Stimulated activated CD4-positive, alpha-beta T cell treated with anti-CD3 and anti-CD28 coated beads, Interleukin-12 subunit alpha, Interleukin-12 subunit beta, amount 100 ng/mL, for 48 hours (primary cell): ENCODE measurements at places on chromosomes 5 and 9.
A peak's percentile ranks its signal among the peaks of the same experiment; 100 is the strongest.

- DNase-seq: no peak
Measured at GRCh38 chr9:8085986-8086385, 286.4 kb upstream of the DMAC1 start.

- no peak for DNase-seq
Measured at GRCh38 chr5:66966439-66966838, 230.2 kb downstream of the CD180 start.

DNA sequence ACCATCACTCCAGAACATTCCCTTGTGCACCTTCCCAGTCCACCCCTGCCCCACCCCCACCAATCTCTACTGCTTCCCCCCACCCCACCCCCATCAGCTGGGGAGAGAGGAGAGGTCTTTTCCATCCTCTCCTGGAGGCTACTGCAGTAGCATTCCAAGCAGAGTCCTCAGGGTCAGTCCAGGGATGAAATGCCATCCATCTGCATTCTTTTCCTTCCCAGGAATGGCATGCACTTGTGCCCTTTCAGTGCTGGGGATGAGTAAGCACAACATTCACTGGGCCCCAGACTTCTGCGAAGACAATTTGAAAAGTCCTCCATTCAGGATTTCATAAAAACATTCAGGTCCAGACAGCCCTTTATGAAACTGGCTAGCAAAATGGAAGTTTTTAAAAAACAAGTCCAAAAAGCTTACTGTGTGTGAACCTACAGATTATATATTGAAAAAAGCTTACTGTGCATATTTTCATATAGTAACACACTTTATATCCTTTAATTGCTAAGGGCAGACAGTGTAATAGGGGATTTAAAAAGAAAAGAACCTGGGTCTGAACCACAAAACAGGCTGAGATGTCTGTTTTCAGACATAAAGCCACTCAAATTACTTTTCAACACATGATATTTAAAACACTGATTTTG, 50.0 kb upstream of the GOLPH3 start:
- DNase-seq: no peak

GRCh38 chr5:114649878-114650277, 288.0 kb downstream of the KCNN2 start:
- no peak for DNase-seq

GRCh38 chr9:136342181-136343120, 15.1 kb downstream of the GPSM1 start:
- DNase-seq: peak; percentile 57

DNA sequence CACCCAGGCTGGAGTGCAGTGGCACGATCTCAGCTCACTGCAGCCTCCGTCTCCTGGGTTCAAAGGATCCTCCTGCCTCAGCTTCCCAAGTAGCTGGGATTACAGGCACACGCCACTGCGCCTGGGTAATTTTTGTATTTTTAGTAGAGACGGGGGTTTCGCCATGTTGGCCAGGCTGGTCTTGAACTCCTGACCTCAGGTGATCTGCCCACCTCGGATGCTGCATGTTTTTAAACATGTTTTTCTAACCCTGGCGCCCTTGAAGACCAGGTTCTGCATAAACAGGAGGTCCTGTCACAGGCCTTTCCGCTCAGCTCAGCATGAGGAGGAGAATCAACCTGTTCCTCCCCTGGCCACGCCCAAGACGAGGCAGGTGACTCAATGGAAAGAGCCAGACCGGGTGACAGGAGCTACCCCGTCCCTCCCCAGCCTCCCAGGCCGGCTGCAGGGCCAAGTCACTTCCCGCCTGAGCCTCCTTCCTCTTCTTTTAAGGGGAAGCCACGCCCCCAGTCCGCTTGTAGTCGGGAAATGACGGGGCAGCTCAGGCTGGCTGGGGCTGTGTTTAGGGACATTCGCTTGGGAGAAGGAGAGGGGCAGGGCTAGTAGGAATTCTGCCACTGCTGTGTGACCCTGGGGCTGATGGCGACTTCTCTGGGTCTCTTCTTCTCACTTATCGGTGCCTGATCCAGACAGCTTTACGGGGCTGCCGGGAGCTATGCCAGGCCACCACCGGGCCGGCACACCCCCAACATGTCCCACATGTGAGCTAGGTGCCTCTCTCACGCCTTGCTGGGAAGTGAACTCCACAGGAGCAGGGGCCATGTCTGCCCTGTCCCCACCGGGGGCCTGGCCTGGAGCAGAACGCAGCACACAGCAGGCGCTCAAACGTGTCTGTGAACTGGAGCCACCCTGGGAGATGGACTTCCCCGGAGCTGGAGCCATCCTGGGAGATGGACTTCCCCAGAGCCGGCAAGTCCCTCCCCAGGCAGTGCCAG, 6.1 kb downstream of the NOTCH1 start:
- DNase-seq: peak; percentile 96

- DNase-seq: no peak
Measured at GRCh38 chr9:20988061-20988460, 43.4 kb downstream of the HACD4 start.

- no peak for DNase-seq
Measured at GRCh38 chr9:109576762-109577161, 78.7 kb upstream of the PTPN3 start.

DNA sequence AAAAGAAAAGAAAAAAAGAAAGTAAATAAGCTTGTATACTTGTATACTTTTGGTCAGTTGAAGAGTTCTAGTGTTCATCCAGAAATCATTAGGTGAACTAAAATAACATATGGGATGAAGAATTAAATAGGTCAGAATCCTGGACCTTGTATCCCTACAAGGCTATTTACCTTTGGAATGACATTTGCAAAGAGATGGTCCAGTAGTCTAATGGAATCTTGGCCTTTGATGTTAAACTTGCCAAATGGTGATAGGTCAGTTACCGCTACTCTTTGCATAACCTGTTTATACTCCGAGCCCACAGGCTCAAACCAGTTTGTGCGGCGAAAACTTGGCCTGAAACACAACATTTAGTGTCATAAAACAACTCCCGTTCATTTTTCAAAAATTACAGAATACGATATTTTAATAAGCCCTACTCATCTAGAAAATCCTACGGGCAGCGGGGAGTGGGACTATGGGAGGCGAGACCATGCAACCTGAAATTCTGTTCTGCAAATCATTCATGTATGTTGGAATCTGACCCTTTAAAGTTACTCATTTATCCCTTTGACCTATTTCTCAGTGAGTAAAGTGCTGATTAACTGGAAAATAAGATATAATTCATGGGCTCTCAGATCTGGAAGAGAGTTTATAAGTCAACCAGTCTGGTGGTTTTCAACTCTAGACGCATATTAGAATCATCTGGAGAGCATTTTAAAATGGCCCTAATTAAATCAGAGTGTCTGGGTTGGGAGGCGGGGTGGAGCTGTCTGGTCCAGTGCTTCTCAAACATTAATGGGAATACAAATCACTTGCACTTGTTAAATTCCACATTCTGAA, 38.6 kb downstream of the DMGDH start:
- no peak for DNase-seq

DNA sequence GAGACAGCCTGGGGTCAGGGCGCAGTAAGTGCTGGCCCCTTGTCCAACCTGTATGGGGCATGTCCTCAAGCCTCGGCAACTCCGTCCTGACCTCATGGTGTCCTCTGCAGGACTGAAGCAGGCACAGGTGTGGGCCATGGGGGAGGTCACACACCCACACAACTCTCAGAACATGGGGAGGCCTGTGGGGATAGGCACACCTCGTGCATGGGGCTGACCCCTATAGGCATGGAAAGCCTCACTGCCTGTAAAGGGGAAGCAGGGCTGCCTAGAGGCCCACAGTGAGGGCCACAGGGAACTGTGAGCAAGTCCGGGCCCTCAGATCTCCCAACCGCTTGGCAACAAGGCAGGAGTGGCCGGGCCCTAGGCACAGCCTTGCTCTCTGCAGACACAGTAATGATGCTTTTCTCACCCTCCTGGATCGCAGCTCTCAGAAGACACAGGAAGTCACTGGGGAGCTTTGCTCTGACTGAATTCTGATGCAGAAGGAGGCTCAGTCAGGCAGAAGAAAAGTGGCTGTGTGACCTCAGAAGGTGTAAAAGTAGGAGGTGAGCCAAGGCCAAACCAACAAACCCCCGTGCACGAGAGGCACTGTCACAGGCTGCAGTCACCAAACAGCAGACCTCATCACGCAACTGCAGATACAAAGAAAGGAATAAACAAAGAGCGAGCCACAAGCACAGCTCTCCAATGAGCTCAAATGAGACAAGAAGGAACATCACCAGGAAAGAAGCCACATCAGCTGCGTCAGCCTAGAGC, 5.4 kb downstream of the IPPK start:
- no peak for DNase-seq

DNA sequence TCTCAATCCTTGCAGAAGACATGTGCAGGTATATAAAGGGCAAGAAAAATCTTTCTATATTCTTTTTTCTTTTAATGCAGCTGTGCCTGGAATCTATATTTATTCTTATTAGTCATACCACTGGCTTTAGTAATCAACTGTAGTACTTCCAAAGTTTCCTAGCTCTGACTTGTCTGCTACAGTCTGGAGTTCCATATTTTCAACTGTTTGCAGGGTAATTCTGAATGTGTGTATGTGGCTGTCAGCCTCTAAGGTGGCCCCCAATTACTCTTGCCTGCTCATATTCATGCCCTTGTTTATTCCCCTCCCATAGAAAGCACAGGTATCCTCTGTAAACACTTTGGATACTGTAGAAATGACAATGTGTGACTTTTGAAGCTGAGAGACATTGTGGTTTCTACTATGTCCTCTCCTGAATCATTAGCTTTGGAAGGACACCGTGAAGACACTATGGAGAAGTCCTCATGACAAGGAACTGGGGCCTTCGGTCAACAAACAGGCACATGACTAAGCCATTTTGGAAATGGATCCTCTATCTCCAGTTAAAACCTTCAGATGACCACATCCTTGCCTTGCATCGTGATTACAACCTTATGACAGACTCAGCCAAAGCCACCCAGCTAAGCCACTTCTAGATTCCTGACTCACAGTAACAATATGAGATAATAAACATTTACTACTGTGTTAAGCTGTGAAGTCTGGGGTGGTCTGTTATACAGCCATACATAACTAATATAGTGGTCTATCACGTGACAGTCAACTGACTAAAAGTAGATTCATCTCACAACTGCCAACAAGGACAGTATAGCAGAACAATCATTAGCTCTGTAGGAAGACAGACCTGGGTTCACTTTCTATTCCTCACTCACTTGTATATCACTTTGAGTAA, 49.5 kb upstream of the SUSD1 start:
- DNase-seq: no peak

DNA sequence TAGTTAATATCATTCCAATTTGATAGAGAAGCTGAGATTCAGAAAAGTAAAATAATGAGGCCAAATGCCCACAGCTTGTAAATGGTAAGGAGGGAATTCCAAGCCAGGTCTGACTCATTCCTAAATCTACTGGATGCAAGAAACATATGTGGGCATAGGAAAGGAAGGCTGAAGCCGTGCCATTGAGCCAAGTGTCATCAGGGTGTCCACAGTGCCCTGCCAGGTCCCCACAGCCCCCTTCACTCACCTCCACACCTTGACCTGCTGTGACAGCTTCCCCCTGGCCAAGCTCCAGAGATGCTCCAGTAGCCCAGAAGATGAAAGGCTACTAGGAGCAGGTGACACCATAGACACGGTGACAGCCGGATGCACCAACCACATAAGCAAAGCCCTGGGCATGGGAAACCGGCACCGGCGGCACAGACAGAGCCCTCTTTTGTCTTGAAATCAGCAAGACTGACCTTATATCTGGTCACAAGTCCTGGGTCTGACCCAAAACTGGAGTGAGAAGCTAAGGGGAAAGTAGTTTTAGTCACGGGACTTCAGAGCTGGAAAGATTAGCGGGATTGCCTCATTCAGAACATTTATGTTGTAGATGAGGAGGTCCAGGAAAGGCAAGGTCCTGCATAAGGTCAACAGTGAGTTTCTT, 20.1 kb upstream of the FAT2 start:
- no peak for DNase-seq

DNA sequence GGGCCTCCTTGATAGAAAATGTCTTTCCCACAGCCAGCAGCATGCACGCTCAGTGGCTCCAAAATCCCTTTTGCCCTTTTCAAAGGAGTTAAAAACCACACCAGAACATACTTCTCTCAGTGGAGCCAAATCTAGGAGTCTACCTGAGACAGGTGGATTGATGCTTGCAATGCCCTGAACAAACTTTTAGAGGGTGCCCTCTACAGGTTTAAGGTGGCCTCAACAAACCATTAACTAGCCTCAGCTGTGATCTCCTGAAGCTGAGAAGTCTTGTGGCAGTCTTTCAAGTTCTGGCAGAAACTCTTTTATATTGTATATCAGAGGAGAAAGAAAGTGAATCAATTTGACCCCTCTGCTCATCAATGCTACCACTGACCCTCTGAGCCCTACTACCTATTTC, 125.4 kb downstream of the MED27 start:
- no peak for DNase-seq

DNA sequence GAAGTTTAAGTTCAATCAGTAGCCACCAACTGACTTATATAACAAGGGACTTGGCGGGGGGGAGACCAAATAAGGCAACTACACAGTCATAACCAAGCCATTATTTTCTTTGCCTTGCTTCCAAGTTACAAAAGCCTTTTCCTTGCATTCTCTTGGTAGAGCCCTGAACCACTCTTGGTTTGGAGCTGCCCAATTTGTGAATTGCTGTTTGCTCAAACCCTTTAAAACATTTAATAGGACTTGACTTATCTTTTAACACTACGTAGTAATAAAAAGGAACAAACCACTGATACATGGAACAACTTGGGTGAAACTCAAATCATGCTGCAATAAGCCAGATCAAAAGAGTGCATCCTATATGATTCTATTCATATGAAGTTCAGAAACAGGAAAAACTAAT, 31.7 kb upstream of the MSH3 start:
- no peak for DNase-seq

DNA sequence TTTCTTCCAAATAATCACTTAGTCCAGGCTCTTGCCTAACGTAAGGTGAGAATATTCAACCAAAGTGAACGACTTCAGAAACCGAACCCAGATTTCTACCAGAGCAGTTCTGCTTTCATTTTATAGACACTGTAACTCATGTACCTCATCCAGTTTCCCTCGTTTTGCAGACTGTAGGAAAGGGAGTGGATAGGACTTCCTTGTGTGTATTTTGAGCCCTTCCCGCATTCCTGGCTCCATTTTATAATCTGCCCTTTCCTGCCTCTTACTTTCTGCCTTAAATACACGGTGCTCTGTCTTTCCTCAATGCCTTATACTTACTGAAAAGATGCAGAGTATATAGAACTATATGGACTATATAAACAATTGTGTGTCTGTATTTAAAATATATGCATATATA, 20.8 kb downstream of the MINAR2 start:
- DNase-seq: no peak
